ENCODE measurements at places on chromosomes 3 and 15.

DNA sequence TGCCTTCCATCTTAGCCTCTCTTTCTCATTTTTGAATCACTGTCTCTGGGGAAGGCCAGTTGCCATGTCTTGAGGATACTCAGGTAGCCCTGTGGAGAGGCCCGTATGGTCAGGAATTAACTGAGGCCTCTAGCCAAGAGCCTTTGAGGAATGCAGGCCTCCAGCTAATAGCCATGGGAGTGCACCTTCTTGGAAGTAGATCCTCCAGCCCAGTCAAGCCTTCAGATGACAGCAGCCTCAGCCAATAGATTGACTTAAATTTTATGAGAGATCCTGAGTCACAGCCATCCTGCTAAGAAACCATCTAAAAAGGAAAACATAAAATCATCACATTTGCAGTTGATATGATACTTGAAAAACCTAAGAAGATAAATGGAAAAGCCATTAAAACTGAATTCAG lies 112.5 kb upstream of the BNIP2 start:
- DNase-seq: no peak

- peak; percentile 75 for DNase-seq
Observed at GRCh38 chr15:37995461-37996347, 61.3 kb downstream of the TMCO5A start.

- no peak for DNase-seq
Observed at GRCh38 chr3:185402561-185402960, 39.6 kb downstream of the MAP3K13 start.

GRCh38 chr3:142106548-142106947 lies 42.8 kb downstream of the TFDP2 start:
- no peak for DNase-seq

DNA sequence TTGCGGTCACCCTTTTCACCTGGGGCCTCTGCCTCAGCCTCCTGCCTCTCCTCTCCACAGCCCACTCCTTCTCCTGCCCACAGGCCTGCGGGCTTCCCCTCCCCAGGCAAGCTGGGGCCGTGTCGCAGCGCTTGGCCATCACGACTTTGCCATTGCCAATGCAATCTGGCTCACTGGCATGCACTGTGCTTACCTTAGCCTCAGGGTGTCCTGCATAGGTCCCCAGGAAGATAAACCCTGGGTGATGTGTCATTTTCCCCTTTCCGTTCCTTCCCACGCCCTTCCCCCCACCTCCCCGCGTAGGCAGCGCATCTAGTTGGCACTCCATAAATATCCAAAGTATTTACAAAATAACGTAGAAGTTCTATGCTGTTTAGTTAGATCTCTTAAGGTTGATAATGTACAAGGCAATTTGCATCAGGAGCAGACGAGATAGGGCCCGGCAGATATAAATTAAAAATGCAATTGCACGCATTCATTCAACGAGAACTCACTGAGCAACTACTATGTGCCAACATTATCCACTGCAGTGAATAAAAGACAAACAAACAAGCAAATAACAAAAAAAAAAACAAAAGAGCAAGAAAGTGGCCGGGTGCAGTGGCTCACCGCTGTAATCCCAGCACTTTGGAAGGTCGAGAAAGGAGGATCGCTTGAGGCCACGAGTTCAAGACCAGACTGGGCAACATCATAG lies 973 bp upstream of the COPG1 start:
- DNase-seq: no peak

DNA sequence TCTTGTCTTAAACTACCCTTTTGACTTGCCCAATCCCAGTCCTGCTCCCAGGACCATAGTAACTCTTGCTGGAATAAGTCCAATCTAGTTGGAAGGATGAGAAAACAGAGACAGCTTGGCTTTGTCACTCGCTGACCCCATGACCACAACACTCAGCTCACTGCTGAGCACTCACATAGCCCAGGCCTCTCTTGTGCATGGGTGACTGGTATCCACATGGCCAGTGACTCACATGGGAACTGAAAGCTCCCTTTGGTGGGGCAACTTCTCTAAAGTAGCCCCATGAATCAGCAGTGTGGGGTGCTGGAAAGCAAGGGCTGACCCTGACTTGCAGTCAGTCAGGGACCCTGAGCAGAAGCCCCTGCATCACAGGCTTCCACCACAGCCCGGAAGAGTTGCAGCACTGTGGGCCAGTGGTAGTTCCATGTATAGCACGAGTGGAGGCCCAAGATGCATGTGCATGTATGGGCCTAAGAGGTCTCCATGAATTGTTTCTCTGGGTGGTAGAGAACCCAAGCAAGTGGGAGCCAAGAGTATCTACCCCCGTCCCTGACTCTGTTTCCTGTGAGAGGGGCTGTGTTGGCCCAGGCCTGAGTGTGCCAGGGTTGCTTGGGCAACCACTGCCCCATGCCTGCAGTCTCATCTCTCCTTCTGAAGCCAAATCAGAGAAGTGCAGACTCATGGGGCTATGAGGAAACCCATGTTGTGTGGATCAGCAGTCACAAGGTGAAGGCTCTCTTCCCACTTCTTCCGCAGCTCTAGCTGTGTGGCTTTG lies 62.1 kb upstream of the XCR1 start:
- DNase-seq: peak; percentile 54

GRCh38 chr3:12901623-12902045 lies 60.3 kb upstream of the RPL32 start:
- peak; percentile 47 for DNase-seq

DNA sequence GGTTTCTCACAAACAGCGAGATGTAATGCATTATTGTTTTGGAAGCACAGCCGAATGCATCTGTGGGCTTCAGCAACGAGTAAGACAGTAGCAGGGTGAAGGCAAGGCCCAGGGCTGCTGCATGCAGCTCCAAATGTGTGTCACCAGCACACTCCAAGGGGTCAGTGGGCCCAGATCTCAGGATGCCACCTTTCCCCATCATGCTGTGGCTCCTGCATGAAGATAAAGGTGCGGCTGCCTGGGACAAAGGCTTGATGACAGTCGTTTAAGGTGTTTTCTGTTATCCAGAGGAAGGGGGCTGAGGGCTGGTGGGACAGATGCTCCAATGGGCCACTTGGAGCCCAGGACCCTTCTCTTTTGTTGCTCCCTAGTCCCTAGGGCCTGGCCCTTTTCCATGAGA lies 13.2 kb downstream of the C3orf22 start:
- DNase-seq: no peak

DNA sequence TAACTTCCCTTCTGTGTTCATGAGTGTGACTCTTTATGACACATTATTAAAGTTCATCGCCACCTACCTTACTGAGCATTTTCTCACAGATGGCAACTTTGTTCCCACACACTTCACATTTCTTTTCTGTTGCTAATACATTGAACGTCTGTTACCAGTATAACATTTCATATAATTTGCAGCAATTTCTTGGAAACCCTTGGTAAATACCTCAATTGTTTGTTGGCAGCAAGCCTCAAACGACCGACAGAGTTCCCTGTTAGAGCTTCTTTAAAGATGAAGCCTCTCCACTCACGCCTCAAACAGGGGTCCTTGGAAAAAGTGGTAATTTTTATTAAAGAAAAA lies 3.2 kb upstream of the CHSY1 start:
- peak; percentile 57 for DNase-seq

DNA sequence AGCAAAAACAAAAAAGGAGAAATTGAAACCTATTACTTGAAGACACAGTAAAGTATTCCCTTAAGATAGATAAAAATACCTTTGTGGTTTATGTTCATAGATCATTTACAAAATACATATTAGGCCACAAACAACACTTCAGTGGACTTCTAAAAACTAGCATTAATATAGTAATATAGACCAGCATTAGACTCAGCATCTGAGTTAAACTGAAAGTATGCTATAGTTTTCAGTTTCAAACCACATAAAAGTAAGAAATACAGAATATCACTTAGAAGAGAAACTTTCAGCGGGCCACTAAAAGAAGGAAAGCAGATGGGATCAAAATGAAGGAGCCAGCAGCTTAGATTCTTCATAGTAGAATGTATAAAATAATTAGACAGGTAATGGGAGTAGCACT lies 86.6 kb downstream of the MSL2 start:
- DNase-seq: no peak

DNA sequence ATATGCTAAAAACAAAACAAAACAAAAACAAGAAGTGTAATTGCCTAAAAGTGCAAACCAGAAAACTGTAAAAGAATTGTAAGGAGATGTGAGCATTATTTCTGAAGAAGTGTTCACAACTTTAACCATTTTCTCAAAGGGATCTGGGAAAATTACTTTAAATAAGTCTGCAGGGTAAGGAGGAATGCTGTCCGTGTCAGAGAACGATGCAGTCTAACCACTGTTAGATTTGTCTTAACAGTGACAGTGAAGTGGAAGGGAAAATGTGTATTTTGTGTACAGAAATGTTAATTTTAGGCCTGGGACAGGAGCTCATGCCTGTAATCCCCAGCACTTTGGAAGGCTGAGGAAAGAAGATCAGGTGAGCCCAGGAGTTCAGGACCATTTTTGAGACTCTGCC lies 95.7 kb downstream of the DLG1 start:
- no peak for DNase-seq

- no peak for DNase-seq
Observed at GRCh38 chr3:4387210-4388204, 79.6 kb downstream of the SUMF1 start.

GRCh38 chr3:128180913-128181312 lies 27.6 kb downstream of the EEFSEC start:
- no peak for DNase-seq

GRCh38 chr15:73231661-73232419 lies 136.9 kb downstream of the HCN4 start:
- DNase-seq: no peak

GRCh38 chr3:105970283-105970682 lies 101.5 kb upstream of the CBLB start:
- peak; percentile 60 for DNase-seq

GRCh38 chr3:169278092-169278491 lies 385.4 kb downstream of the MECOM start:
- no peak for DNase-seq

DNA sequence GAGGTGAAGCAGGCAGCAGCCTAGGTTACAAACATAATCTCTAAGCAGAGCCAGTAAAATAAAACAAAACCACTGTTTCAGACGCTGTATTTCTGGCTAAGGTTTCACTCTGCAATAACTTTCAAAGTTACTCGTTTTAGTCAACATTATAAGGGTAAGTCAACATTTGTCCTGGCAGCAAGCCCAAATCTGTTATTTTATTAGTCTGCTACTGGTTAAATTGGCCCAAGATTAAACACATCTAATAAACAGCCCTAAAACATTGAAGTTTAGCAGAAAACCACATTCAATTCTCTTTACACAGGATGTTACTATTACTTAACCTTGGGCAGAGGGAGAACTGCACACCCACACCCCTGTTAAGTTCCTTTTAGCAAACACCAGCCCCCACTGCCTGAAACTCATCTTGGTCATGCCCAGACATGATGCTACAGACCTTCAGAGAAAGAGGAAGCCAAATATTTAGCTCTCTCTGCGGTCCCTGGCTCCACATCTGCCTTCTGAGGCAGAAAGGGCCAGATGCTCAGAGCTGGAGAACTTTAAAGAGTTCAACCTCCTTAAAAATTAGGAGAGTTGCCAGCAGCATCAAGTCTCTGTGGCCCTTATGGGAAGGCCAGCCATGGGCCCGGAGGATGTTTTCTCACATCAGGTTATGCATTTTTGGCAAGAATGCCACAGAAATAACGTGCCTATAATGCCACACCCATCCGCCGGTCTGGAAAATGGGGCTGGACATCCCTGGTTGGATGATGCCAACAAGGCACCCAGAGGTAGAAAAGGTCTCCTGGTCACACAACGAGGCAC lies 17.9 kb downstream of the ARHGEF3 start:
- peak; percentile 95 for DNase-seq

DNA sequence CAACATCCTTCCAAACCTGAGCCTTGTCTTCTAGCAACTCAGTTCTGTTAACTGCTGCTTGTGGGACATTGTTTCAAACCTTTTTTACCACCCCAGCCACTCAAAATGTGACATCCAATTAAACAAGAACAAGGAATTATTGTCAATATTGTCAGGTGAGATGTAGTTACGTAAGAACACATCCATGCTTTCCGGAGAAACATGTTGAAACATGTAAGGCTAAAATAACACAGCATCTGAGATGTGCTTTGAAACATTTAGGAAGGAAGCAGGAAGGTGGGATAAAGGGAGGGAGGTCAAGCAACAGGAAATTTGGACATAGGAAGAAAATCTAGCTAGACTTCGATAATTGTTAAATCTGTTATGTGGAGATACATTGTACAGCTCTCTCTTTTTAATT lies 50.9 kb upstream of the PRICKLE2 start:
- DNase-seq: no peak

DNA sequence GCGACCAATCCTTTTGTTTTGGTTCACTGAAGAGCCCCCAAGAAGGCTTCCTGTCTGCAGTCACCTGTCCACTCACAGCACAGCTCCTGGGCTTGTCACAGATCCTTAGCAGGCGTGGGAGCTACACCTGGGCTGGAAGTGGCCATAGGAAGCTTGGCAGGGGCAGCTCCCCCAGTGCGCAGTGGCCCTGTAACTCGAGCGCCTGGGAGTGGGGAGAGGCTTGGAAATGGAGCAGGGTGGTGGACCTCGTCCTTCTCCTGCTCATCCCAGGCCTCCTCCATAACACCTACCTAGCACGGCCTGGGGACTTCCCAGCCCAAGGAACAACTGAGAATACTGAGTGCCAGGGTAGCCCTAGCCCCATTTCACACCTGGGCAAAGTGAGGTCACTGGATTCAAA lies 19.3 kb upstream of the TGM5 start:
- DNase-seq: no peak

DNA sequence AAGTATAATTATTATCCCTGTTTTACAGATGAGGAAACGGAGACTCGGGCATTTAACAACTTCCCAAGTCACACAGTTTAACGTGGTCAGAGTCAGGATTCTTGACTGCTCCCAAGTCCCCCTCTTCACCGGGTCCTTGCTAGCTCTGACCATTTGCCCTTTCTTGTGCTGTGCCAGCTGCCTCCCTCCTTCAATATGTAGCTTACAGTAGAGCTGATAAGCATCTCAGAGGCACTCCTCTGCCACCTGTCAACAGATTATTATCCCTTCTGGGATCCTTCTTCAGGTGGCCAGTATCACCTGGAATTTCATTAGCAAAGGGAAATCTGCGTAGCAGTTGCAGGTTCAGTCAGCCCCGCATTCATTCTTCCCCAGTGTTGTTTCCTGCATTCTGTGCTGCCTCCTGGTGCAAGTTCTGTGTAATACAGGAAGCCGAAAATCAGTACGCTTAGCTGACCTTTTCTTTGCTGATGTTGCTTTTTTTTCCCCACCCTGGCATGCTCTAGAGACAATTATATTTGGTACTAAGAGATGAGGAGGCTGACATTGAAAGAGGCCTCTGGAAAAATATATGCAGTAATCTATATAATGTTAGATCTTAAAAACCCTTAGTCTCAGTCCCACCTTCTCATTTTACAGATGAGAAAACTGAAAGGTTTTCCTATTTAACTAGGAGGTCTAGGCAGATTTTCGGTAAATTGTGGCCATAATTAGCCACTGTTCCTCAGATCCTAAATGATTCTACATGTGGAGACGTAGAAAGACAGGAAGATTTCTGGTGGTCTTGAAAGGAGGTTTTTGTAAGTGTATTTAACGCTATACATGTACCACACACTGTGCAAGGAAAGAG lies 24.8 kb downstream of the TMOD2 start:
- DNase-seq: peak; percentile 77

DNA sequence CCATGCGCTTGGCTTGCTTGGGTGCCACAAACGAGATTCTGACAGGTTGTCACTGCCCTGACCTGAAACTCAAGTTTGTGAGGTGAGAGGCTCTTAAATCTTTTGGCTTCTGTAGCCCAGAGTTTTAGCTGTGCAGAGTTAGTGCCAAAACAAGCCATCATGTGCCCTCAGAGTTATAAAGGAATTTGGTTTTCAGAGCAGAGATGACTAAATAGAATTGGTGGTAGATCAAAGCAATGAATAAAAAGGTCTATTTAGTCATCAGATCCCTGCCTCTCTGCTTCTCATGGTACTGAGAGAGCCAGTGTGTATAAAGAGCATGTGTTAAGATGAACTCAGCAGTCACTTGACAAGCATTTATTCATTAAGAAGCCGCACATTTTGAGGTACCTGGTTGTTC lies 207.5 kb upstream of the DPH6 start:
- no peak for DNase-seq

All from hematopoietic multipotent progenitor cell treated with erythropoietin and hydrocortisone succinate and interleukin-3 and kit ligand, for 4 days (in vitro differentiated cells).